Dermis microvascular lymphatic vessel endothelial cell (primary cell): ENCODE measurements at places on chromosomes 11 and 22. TPM values are rescaled to one million over a fixed set of nuclear protein-coding genes. Genes with fewer than 3 reads are reported as not detected.

GRCh38 chr11:61538636-61538961 lies 30.1 kb downstream of the LRRC10B start:
- DNase-seq, result no peak

- DNase-seq, result no peak
Observed at GRCh38 chr11:12070446-12071267, 39.7 kb upstream of the MICAL2 start.

DNA sequence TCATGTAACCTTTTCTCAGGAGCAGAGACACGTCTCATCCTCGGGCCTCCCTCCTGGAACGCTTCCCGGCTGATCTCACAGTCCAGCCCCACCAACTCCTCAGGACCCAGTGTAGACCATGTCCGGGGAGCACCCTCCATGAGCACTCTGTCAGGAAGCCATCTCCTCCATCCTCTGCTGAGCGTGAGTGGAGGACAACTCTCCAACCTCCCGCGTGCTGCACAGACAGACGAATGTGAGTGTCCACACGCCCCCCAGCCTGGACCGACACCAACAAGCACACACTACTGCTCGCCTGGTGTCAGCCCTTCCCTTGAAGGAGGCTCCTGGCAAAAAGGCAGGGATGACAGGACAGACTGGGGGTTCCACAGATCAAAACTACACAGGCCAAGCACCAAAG lies 86.6 kb downstream of the SHANK2 start:
- no peak for DNase-seq

DNA sequence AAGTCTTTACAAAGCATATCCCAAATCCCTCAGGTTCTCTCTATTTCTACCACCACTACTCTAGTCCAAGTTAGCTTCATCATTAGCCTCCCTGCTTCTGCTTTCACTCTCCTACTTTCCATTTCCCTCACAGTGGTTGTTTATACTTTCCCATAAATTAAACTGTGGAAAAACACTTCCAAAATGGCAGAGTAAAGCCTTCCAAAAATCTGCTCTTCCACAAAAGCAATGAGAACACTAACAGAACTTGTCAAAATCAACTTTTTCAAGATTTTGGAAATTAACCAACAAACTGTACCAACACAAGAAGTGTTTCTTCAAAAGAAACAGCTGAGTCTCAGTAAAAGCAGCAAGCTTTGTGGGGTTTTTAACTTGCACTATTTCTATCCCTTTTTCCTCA lies 71.8 kb downstream of the TTC28 start:
- DNase-seq, result no peak

GRCh38 chr11:128342511-128343134 lies 244.7 kb downstream of the ETS1 start:
- peak; percentile 78 for DNase-seq

- no peak for DNase-seq
Observed at GRCh38 chr11:123562158-123562557, 92.3 kb downstream of the SCN3B start.

DNA sequence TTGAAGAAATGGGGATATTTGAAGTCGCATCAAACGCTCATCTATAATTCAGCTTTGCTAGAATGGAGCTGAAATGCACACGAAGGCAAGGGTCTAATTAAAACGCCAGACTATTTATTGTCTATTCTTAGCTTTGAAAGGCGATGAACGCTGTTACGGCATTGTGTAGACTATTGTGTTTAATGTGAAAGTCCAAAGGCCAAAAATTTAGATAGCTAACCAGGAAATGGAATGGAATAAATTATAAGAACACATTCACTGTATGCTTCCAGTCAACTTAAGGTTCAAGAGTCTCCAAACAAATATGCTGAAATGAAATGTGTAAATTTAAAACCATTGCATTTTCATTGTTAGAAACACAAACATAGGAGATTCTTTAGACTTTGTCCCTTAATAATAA lies 186.2 kb downstream of the CWF19L2 start:
- DNase-seq, result no peak

The TPP1 gene
- 46.2 and 154 TPM in 2 replicates for total RNA-seq

The GRAMD1B gene
- 4.3 and 5.5 TPM in 2 replicates for total RNA-seq

The NXPE2 gene
- not detected in 2 replicates for total RNA-seq

The EFEMP2 gene
- total RNA-seq, result 11.2 and 44.4 TPM in 2 replicates

The SPI1 gene
- total RNA-seq, result under 0.01 TPM in 1 of 2 replicates, not detected in the other
